ENCODE measurements at places on chromosomes 4 and X.

GRCh38 chr4:8537041-8537461 lies 43.1 kb upstream of the GPR78 start:
- DNase-seq = peak; percentile 77

DNA sequence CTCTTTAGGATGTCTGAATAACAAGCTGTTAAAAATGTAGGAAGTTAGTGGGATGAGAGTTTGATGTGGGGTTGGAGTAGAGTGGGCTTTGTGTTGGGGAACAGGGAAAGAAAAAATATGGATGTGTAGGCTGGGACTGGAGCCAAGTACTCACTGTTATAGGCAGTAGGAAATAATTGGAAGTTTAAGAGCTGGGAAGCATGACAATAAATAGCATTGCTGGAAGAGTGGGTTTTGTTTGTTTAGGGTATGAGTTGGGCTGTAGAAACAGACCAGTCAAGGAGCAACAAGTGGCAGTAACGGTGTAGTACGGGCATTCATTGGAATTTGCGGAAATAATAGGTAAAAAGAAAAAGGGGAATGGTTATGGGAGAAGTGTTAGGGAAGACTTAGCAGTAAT lies 81.6 kb downstream of the KDM6A start:
- DNase-seq = no peak

DNA sequence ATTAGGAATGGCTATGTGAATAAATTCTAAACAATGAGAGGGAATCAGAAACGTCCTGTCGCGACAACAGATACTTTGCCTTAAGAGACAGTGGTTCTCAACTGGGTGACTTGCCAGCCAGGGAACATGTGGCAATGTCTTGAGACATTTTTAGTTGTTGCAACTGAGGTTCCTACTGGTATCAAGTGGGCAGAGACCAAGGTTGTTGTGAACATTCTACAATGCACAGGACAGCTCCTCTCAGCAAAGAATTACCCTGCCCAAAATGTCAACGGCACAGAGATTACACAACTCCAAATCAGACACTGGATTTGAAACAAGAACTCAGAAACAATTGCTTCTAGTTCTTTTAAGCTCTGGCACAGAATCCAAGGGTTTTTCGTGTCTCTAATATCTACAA lies 128.6 kb downstream of the ARHGAP6 start:
- no peak for DNase-seq

- DNase-seq = no peak
Observed at GRCh38 chr4:86181585-86181984, 178.3 kb downstream of the MAPK10 start.

DNA sequence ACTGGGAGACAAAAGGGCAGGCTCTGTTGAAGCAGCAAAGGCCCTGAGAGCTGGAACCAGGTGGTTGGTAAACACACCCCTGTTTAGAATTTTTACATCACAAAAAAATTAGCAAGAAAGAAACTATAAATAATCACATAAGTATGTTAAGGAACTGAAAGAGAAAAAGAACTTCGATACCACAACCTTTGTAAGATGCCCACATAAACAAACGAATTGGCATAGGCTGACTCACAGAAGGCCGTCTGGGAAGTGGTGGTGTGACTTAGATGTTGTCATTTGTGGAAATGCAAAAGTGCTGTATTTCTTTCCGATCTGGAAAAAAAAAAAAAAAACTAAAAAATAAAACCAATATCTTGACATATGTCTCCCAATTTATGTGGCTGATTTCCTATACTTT lies 235.1 kb downstream of the USP46 start:
- no peak for DNase-seq

DNA sequence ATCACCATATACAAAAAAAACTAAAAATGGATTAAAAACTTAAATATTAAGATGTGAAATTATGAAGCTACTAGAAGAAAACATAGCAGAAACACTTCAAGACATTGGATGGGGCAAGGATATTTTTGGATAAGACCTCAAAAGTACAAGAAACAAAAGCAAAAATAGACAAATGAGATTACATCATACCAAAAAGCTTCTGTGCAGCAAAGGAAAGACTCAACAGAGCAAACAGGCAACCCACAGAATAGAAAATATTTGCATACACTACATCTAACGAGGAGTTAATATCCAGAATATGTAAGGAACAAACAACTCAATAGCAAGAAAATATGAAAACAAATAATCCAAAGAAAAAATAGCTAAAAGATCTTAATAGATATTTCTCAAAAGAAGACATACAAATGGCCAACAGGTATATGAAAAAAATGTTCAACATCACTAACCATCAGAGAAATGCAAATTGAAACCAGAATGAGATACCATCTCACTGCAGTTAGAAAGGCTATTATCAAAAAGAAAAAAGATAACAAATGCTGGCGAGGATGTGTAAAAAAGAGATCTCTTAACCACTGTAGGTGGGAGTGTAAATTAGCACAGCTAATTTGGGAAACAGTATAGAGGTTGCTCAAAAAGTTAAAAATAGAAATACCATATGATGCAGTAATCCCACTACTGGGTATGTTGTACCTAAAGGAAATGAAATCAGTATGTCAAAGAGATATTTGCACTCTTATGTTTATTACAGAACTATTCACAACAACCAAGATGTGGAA lies 17.8 kb upstream of the LRCH2 start:
- DNase-seq = no peak

DNA sequence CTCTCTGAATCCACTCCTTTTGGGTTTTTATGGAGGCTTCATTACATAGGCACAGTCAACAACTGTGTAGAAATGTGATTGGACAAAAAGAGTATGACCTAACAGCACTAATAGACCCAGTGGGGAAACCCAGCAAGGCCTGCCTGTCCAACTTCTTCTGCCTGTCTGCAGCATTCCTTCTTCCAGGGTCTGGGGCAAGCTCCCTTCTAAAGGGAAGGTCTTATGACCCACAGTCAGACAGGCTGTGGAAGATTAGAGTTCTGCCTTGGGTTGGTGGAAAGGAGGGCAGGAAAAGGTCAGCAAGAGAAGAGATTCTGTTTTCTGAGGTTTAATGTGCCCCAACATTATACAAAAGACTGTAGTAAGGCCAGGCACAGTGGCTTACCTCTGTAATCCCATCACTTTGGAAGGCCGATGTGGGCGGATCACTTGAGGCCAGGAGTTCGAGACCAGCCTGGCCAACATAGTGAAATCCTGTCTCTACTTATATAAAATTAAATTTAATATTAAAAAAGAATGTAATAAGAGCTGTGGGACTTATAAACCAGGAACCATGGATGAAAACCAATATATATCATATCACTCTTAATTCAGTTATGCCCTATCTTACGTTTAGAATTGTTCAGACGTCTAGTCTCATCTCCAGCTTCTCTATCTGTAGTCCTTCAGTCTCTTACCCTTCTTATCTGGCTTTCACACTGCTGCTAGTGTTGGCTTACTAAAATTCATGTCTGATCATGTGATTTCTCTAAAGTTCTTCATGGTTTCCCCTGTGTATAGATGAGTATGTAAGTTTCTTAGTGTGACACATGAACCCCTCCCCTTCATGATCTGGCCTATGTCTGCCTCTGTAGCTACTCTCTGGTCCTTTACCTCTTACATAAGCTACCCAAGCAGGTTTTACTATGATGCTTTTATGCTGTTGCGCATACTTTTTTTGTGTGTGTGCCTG lies 6.2 kb downstream of the CLCN3 start:
- no peak for DNase-seq

DNA sequence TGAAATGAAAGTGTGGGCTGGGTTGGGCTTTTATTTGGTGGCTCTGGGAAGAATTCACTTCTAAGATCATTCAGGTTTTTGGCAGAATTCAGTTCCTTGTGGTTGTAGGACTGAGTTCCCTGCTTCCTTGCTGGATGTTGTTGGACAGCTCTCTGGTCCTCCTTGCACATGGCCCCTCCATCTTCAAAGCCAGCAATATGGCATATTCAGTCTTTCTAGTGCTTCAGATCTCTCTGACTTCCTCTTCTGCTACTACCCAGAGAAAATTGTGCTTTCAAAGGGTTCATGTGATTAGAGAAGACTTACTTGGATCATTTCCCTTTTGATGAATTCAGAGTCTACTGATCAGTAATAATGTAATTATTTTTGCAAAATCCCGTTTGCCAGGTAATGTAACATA lies 12.8 kb upstream of the IGFBP7 start:
- no peak for DNase-seq

GRCh38 chr4:156968479-156968984 lies 3.1 kb downstream of the PDGFC start:
- DNase-seq = no peak

- no peak for DNase-seq
Observed at GRCh38 chr4:130419211-130419975, 1323.4 kb downstream of the C4orf33 start.
